ENCODE measurements at places on chromosomes 1 and 21.

DNA sequence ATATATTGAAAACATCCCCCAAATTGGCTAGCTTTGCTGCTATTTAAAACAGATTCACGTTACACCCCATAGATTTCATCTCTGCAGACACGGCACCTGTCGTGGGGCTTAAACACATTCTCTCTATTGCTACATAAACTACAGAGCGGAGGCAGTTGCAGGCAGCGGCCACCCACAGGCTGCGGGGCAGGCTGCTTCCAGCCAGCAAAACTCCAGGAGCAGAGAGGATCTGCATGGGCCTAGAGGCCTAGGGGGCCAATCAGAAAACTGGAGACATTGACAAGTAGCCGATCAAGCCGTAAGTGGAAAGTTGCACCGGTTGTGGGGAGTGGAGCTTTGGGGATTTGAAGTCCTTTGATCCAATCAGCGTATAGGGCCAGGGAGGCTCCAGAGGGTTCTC lies 129.0 kb upstream of the KLHDC7A start:
- no peak for DNase-seq

- no peak for DNase-seq
These were observed 4.5 kb upstream of the SFT2D2 start for GRCh38 chr1:168221275-168221674.

- DNase-seq = no peak
These were observed 23.4 kb downstream of the WNT9A start for GRCh38 chr1:227924168-227924832.

GRCh38 chr1:17926906-17927305 lies 171.8 kb downstream of the ACTL8 start:
- DNase-seq = no peak

- DNase-seq = no peak
These were observed 159.9 kb upstream of the NEGR1 start for GRCh38 chr1:72442262-72442661.

DNA sequence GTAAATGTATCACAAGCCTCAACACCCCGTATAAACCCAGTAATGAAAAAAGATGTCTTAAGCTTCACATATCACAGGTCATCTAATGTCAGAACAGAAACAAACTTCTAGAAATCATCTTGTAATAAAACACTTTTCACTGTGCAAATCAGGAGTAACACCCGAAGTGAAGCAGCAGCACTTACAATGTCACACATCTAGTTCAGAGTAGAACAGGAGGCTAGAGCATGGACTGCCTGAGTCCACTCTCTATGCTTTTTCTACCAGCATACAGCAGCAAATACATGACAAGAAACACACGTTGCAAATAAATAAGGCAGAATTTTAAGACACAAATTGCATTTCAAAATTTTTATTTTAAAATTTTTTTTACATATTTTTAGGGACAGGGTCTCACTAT lies 57.2 kb downstream of the AKT3 start:
- DNase-seq = no peak

DNA sequence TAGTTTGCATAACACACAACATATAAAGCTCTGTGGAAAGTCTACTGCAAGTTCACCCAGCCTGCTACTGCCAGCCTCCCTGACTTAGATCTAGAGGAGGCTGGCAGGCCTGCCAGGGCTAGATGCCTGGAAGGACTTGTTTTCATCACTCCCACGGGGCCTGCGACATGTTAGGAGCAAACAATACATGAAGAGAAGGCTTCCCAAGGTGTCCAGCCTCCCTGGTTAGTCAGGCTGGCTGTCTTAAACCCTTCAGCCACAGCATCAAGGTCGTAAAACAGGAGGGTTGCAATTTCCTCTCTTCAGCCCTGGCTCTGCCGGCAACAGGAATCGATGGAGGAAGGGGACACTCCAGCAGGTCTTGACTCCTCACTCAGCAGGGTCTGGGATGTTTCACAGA lies 104.5 kb downstream of the NGF start:
- no peak for DNase-seq

DNA sequence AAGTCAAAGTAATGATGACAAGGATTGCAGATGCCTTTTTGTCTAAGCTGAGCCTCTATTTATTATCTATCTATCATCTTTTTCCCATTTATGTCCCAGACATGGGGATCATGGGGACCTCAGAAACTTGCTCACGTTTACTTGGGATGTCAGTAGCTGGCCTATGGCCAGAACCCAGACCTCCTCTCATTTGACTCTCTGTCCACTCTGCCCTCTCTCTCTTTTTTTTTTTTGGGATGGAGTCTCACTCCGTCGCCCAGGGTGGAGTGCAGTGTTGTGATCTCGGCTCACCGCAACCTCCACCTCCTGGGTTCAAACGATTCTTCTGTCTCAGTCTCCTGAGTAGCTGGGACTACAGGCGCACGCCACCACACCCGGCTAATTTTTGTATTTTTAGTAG lies 3.7 kb upstream of the ID3 start:
- no peak for DNase-seq

GRCh38 chr1:64440183-64440826 lies 29.6 kb upstream of the CACHD1 start:
- DNase-seq = no peak

GRCh38 chr21:45536301-45537081 lies 5.7 kb downstream of the SLC19A1 start:
- no peak for DNase-seq

DNA sequence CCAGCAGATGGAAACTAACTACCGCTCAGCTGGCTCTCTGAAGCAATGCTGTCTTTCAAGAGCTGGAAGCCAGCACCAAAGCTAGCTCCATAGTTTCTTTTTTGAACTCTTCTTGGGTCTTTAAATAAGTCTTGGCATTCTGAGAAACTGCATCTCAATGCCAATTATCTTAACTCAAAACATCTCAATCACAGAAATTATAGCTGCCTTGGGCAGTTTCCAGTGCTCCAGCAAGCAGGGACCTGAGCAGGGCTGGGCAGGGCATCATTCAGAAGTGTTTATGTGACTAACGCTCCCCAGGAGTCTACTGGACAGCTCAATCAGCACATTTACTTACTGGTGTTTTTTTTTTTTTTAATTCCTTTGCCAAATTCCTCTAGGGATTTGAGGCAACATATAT lies 18.3 kb upstream of the PADI4 start:
- DNase-seq = no peak

DNA sequence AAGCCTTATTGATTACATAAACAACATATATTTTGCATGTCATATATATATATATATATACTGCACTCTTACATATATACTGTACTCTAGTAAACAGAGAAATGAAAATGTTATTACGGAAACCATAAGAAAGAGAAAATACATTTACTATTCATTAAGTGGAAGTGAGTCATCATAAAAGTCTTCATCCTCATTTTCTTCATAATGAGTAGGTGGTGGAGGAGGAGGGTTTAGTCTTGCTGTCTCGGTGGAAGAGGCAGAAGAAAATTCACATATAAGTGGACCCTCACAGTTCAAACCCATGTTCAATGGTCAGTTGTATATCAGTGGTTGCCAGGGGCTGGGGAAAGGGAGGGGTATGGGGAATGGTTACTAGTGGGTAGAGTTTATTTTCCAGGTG lies 8.0 kb upstream of the IFNLR1 start:
- DNase-seq = no peak

GRCh38 chr1:15262706-15263105 lies 15.7 kb downstream of the FHAD1 start:
- DNase-seq = no peak

GRCh38 chr21:35796844-35797243 lies 263.5 kb downstream of the SETD4 start:
- no peak for DNase-seq

DNA sequence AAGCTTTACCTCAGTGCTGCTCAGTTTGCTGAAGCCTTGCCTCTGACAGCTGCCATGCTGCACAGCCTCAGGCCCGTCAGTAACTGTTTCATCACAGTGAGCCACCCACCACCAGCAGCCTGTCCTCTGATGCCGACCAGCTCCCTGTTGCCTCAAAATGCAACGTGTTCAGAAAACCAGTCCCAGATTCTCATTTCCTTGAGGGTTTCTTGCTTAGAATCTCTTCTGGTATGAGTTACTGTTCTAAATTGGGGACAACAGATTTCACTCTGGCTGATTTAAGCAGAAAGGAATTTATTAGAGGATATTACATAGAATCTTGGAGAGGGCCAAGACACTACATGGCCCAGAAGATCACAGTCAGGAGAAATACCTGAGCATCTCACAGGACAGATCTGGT lies 11.0 kb downstream of the UBL4B start:
- DNase-seq = no peak

GRCh38 chr1:164561472-164561871 lies 2.5 kb downstream of the PBX1 start:
- DNase-seq = no peak

DNA sequence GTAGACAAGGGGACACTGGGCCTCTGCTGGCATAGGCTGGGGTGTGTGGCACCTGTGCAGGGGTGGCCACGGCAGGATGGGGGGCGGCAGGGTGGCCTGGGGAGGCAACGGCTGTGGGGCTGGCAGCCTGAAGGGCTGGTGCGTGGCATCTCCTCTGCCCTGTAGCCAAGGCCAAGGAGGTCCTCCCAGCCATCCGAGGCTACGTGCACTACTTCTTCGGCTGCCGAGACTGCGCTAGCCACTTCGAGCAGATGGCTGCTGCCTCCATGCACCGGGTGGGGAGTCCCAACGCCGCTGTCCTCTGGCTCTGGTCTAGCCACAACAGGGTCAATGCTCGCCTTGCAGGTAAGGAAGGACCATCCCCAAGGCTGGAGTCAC lies 36.0 kb upstream of the LHX4 start:
- DNase-seq = no peak

DNA sequence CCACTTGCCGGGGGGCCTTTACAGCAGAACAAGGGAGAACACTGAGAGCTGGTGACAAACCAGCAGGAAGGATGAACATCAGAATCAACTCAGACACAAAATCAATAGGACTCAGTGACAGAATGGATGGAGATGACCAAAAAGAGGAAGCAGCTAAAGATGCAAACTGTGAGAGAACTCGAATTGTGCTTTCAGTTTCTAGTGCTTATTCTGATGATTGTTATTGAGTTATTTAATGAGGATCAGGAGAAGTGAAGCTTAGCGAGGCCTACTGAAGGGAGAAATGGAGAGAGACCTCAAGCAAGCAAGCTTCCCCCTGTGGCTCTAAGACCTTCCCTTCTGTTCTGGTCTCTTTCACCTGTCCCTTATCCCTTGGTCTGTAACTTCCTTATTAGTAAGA lies 30.3 kb upstream of the TMEM125 start:
- DNase-seq = peak; percentile 86

- DNase-seq = no peak
These were observed 16.4 kb downstream of the NCMAP start for GRCh38 chr1:24572301-24572700.

GRCh38 chr1:228308085-228308601 lies 98.5 kb downstream of the TRIM11 start:
- no peak for DNase-seq

- no peak for DNase-seq
These were observed 42.8 kb downstream of the PRDM15 start for GRCh38 chr21:41836166-41837015.

DNA sequence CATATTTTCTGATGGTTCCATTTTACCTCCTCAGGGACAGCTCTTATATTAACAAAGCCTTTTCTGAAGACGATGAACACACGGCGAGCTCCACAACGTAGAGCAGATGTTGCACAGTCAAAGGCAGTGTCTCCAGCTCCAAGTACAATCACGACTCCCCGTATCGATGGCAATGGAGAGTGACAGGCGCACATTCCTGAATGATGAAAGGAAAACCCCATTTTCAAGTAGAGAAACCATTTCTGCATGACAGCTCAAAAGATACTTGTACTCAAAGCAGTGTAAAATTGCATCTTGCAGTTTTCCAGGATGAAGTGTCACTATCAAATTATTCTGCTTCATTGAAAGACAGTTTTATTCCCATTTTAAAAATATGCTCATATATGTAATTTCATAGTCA lies 327.6 kb downstream of the DPYD start:
- no peak for DNase-seq

GRCh38 chr1:3097861-3098260 lies 28.9 kb downstream of the PRDM16 start:
- DNase-seq = no peak

GRCh38 chr1:47351305-47351704 lies 17.7 kb downstream of the CMPK1 start:
- peak; percentile 29 for DNase-seq

DNA sequence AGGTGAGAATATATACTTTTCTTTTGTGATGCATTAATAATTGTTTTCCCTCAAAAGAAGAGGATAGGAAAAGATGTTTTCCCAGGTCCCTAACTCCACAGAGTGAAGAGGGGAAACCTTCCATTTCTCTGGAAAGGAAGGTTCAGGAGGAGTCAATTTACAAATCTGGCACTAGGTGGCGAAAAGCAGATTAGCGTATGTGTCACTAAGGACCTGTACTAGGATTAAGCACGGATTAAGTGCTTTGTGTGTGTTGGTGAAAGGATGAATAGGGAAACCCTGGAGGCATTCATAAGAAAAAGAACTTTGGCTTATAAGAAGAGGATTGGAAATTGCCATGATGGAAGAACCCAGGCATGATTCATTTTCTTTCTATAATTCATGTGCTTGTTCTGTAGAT lies 410.1 kb upstream of the PLXNA2 start:
- no peak for DNase-seq

GRCh38 chr1:34192621-34193020 lies 15.9 kb downstream of the C1orf94 start:
- DNase-seq = no peak

DNA sequence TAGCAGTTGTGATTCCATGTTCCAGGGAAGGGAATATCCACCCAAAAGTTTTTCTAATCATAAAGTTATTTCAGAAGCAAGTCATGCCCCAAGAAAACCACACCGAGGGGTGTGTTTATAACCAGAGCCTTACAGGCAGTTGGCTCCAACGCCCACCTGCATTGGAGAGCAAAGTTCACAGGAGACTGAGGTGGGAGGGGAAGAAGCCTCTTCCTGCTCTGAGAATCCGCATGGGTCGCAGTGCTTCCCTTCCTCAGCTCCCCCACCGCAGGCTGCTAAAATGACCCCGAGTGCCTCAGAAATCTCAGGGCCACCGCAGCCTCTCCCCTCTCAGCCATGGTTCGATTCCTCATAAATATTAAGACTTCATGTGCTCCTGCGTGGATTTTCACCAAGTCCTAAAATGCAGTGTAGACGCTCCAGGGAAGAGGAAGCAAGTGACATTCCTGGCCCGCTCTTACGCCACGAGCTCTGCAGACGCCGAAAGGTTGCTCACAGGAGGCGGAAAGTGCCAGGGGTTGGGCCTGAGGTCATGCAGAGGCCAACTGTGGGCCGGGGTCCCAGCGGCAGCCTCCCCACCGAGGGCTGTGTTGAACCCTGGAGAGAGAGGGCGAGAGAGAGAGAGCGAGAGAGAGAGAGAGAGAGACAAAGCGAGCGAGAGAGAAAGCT lies 13.4 kb upstream of the SPSB1 start:
- DNase-seq = no peak

DNA sequence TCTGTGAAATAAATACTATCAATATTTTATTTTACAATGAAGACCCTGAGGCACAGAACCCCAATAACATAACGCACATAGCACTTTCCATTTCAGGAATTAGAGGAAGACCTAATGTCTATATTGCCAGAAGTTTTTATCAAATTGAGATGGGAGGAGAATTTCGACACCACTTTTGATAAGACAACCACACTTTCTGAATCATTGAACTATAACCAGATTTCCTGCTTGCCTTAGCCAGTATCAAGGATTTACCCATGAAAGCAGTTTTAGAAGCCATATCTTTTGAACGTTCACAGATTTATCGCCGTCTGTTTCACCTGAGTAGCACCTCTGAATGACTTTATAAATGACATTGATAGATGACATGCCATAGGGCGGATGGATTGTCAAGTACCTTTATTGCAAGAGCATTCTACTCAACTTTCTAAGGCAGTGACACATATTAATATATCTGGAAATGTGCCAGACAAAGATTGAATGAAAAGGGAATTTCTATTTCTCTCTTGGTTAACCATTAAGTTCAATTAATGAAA lies 768.4 kb downstream of the LTN1 start:
- DNase-seq = no peak

Data from GM10248 (cell line).